ENCODE measurements at places on chromosomes 7 and 10. TPM values are rescaled to one million over a fixed set of nuclear protein-coding genes. Genes with fewer than 3 reads are reported as not detected.
A peak's percentile ranks its signal among the peaks of the same experiment; 100 is the strongest.

- peak overlapping the region; percentile 22 for H3K27ac ChIP-seq
- H3K4me3 ChIP-seq = no peak overlapping the region
- H3K27me3 ChIP-seq = no peaks in the 10 kb centered on the region
- peaks cover 15% of the 10 kb centered on the region for H3K4me1 ChIP-seq
These were observed 34.2 kb downstream of the PARD3 start for GRCh38 chr10:34780818-34781380.

DNA sequence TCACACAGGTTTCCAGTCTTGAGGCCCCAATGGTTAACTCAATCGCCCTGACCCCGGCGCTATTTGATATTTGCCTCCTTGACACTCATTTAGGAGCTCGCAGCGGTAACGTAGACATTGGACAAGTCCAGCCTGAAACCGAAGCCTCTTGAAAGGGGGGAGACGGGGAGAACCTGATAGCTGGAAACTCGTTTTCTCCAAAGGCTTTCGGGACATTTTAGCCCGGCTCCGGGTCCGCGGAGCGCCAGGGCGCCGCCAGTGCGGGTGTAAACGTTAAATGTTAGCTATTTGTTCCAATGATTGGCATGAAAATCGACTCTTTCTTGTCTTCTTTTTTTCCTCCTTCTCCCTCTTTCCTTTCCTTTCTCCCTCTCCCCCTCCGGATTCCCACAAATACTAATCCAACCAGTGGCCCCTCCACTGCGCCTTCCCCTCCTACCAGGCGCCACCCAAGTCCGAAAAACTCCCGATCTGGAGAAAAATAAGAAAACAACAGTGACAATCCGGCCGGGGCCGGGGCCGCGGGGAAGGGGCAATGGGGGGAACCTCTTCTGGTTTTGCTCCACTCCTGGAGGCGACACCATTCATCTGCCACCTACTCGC is 17.2 kb upstream of the GATA3 start:
- DNase-seq = no peak
- H3K4me1 ChIP-seq = no peaks in the 10 kb centered on the region
- no peak overlapping the region for H3K4me3 ChIP-seq
- peak overlapping the region; percentile 48 for H3K27ac ChIP-seq
- no peaks in the 10 kb centered on the region for H3K36me3 ChIP-seq

DNA sequence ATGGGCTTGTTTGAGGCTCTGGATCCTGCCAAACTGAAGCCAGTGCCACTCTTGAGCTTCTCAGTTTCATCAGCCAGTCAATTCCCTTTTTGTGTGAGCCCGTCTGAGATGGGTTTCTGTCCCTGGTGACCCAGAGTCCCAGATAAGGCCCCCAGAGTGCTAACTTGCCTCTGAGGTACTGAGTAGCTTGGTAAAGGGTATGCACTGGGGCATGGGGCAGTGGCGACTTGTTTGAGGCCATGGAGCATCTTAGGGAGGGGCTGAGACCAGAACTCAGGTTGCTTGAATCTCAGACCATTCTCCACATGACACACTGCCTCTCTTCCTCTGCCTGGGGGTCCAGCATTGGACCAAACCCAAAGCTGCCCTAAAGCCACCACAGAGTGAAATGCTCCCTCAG is 35.2 kb upstream of the NANOS1 start:
- no peak for DNase-seq
- H3K27ac ChIP-seq = no peak overlapping the region
- H3K36me3 ChIP-seq = no peaks in the 10 kb centered on the region
- no peaks in the 10 kb centered on the region for H3K27me3 ChIP-seq

GRCh38 chr7:3537210-3537875 is 236.3 kb downstream of the SDK1 start:
- H3K4me3 ChIP-seq = no peak overlapping the region
- no peaks in the 10 kb centered on the region for H3K36me3 ChIP-seq
- no peaks in the 10 kb centered on the region for H3K27me3 ChIP-seq
- no peaks in the 10 kb centered on the region for H3K4me1 ChIP-seq
- peak; percentile 12 for DNase-seq

DNA sequence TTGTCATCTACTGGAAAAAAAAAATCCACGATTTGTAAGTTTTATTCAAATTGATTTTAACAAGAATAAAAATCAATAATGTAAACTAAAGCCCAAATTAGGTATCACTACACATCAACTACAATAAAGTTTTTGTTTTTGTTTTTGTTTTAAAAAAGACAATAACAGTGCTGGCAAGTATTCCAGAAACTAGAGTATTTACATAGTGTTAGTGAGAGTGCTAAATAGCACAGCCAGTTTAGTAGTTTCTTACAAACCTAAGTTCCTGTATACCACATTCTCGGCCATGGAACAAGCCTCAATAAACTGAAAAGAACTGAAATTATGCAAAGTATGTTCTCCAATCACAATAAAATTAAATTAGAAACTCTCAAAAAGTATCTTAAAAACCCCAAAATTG is 8.1 kb downstream of the ARHGAP12 start:
- H3K27me3 ChIP-seq = no peaks in the 10 kb centered on the region
- DNase-seq = no peak
- H3K27ac ChIP-seq = no peak overlapping the region
- H3K4me1 ChIP-seq = no peaks in the 10 kb centered on the region
- no peak overlapping the region for H3K4me3 ChIP-seq
- no peaks in the 10 kb centered on the region for H3K36me3 ChIP-seq

- H3K36me3 ChIP-seq = no peaks in the 10 kb centered on the region
- H3K27ac ChIP-seq = no peak overlapping the region
- H3K4me1 ChIP-seq = no peaks in the 10 kb centered on the region
- no peaks in the 10 kb centered on the region for H3K27me3 ChIP-seq
- no peak for DNase-seq
- H3K4me3 ChIP-seq = no peak overlapping the region
These were observed 229.3 kb upstream of the KLF14 start for GRCh38 chr7:130963339-130963738.

- no peak overlapping the region for H3K27ac ChIP-seq
- H3K27me3 ChIP-seq = no peaks in the 10 kb centered on the region
- H3K36me3 ChIP-seq = no peaks in the 10 kb centered on the region
- H3K4me3 ChIP-seq = no peak overlapping the region
These were observed 362.7 kb downstream of the GLRX3 start for GRCh38 chr10:130498934-130499333.

- peaks cover 11% of the 10 kb centered on the region for H3K4me1 ChIP-seq
- H3K36me3 ChIP-seq = no peaks in the 10 kb centered on the region
- no peak overlapping the region for H3K27ac ChIP-seq
- no peak for DNase-seq
- no peaks in the 10 kb centered on the region for H3K27me3 ChIP-seq
These were observed 269.3 kb downstream of the BICC1 start for GRCh38 chr10:58781873-58782488.

DNA sequence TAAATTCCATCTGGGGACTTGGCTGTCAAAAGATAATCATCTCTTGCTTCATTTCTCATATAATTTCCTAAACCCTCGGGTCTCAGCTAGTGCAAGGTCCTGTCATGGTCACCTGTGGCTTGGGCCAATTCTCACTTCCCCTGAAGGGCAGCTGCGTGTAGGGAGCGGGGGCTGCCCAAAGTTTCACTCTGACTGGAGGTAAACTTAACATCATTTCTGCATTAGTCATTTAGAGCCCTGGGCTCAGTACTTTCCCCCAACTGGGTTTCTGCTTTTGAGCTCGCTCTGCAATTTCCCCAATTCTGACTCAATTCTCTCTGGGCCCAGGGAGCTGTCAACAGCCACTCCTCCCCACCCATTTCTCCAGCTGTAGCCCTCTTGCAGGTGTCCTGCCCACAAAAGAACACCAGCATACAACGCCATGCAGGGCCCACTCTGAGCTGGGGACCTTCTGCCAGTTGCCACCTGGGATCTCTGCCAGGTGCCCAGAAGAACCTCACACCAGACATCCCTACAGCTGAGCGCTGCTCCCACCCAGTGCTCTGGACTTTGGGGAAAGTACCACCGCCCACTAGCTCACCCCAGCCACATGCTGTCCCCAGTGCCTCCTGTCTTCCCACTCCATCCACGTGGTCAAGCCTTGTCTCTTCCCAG is 37.9 kb downstream of the VOPP1 start:
- H3K4me1 ChIP-seq = no peaks in the 10 kb centered on the region
- H3K36me3 ChIP-seq = no peaks in the 10 kb centered on the region
- H3K4me3 ChIP-seq = no peak overlapping the region

- H3K27me3 ChIP-seq = no peaks in the 10 kb centered on the region
- no peak overlapping the region for H3K4me3 ChIP-seq
- H3K4me1 ChIP-seq = peaks cover 17% of the 10 kb centered on the region
- H3K36me3 ChIP-seq = no peaks in the 10 kb centered on the region
- H3K27ac ChIP-seq = no peak overlapping the region
These were observed 21.3 kb upstream of the ANKRD2 start for GRCh38 chr10:97551271-97551670.

GRCh38 chr10:61140765-61141392 is 196.9 kb upstream of the RHOBTB1 start:
- no peaks in the 10 kb centered on the region for H3K27me3 ChIP-seq
- no peak overlapping the region for H3K4me3 ChIP-seq
- no peaks in the 10 kb centered on the region for H3K36me3 ChIP-seq
- no peak for DNase-seq

GRCh38 chr10:119675483-119676170 is 24.4 kb downstream of the BAG3 start:
- no peak overlapping the region for H3K27ac ChIP-seq
- no peak overlapping the region for H3K4me3 ChIP-seq
- peaks cover 2% of the 10 kb centered on the region for H3K36me3 ChIP-seq
- no peak for DNase-seq

DNA sequence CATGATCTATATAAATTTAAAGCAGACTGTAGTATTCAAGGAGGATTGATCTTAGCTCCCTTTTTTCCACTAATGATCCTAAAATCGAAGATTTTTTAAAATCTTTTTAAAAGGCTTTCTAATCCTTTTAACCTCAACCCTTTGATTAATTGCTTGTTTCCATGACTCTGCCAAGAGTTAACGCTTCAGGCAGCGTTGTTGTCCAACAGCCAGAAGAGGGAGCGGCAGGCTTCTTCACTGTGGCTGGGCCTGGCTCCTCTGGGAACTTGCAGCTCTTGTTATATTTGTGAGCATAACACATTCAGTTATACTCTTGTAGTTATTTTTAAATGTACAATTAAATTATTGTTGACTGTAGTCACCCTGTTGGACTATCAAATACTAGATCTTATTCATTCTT is 26.3 kb downstream of the CRCP start:
- no peaks in the 10 kb centered on the region for H3K27me3 ChIP-seq
- no peak overlapping the region for H3K27ac ChIP-seq
- H3K4me1 ChIP-seq = peaks cover 4% of the 10 kb centered on the region
- H3K4me3 ChIP-seq = no peak overlapping the region

- no peak overlapping the region for H3K27ac ChIP-seq
- no peak for DNase-seq
- no peaks in the 10 kb centered on the region for H3K4me1 ChIP-seq
These were observed 303.5 kb upstream of the BMPER start for GRCh38 chr7:33601884-33602283.

- H3K27me3 ChIP-seq = no peaks in the 10 kb centered on the region
- no peak overlapping the region for H3K4me3 ChIP-seq
- H3K4me1 ChIP-seq = no peaks in the 10 kb centered on the region
- H3K27ac ChIP-seq = no peak overlapping the region
- no peaks in the 10 kb centered on the region for H3K36me3 ChIP-seq
These were observed 34.6 kb downstream of the ADAM12 start for GRCh38 chr10:126353666-126354065.

DNA sequence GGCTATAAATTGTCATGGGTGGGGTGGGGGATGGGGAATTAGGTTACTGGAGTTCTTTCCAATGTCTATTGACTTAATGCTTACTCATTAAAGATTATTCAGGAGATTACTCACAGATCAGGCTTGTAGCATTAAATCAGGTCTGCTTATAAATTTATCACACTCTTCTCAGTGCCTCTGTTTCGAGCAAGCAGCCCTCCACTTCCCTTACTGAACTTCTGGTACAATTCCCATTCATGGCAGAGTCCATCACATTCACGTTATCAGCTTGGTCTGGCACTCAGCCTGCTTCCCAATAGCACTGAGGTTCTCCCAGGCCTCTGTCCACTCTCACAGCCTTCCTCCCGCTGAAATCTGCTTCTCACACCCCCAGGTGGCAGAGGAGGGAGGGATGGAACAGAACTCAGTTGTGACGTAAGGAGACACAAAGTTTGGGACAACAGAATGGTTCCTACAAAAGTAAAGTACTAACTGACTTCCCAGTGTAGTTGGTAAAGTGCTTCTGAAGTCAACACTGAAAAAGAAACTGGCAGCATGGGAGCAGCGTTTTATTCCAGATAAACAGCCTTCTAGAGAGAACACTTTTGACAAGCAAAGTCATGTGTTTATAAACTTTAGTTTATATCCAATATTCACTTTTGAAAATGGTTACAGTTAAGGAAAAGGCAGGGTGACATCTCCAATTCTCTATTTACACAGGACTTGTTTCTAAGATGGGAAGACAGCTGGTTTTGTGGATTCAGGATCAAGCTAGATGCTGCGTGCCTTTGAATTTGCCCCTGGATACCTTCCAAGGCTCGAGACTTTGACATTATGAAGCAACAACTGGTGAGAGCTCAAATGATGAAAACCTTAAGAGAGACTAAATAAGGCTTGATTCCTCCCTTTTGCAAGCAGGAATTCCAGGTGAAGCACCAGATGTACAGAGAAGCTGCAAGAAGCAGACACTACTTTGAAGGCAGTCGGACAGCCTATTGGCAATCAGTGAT is 81.4 kb downstream of the ATXN7L1 start:
- no peaks in the 10 kb centered on the region for H3K36me3 ChIP-seq
- H3K27me3 ChIP-seq = no peaks in the 10 kb centered on the region
- H3K27ac ChIP-seq = no peak overlapping the region
- no peak for DNase-seq

- no peak overlapping the region for H3K27ac ChIP-seq
- H3K36me3 ChIP-seq = no peaks in the 10 kb centered on the region
- H3K4me3 ChIP-seq = no peak overlapping the region
- no peaks in the 10 kb centered on the region for H3K4me1 ChIP-seq
- H3K27me3 ChIP-seq = no peaks in the 10 kb centered on the region
These were observed 7.1 kb upstream of the MALSU1 start for GRCh38 chr7:23291957-23292560.

GRCh38 chr10:69958556-69958902 is 94.1 kb upstream of the MACROH2A2 start:
- no peak overlapping the region for H3K27ac ChIP-seq
- H3K4me3 ChIP-seq = no peak overlapping the region
- no peaks in the 10 kb centered on the region for H3K4me1 ChIP-seq
- no peaks in the 10 kb centered on the region for H3K36me3 ChIP-seq

- peaks cover 5% of the 10 kb centered on the region for H3K36me3 ChIP-seq
- no peak for DNase-seq
- no peak overlapping the region for H3K27ac ChIP-seq
These were observed 39.2 kb downstream of the SAMD8 start for GRCh38 chr10:75150656-75151055.

GRCh38 chr7:36132012-36132411 is 21.0 kb upstream of the EEPD1 start:
- peak; percentile 26 for DNase-seq
- no peaks in the 10 kb centered on the region for H3K4me1 ChIP-seq
- H3K4me3 ChIP-seq = no peak overlapping the region
- H3K27ac ChIP-seq = no peak overlapping the region
- H3K36me3 ChIP-seq = no peaks in the 10 kb centered on the region

- no peak for DNase-seq
- H3K27ac ChIP-seq = no peak overlapping the region
- H3K4me1 ChIP-seq = no peaks in the 10 kb centered on the region
- H3K4me3 ChIP-seq = no peak overlapping the region
- no peaks in the 10 kb centered on the region for H3K36me3 ChIP-seq
- no peaks in the 10 kb centered on the region for H3K27me3 ChIP-seq
These were observed 59.4 kb downstream of the USP6NL start for GRCh38 chr10:11551916-11552602.

- no peak overlapping the region for H3K4me3 ChIP-seq
- H3K36me3 ChIP-seq = no peaks in the 10 kb centered on the region
- no peak for DNase-seq
- H3K27me3 ChIP-seq = no peaks in the 10 kb centered on the region
These were observed 201.0 kb upstream of the LYZL2 start for GRCh38 chr10:30830315-30831230.

MPP7 gene
- 11.6 TPM for total RNA-seq

LIPF gene
- total RNA-seq = not detected

FAM241B gene
- 7.6 TPM for total RNA-seq

ABCB8 gene
- total RNA-seq = 36.0 TPM

PAX4 gene
- not detected for total RNA-seq

KCP gene
- 44.6 TPM for total RNA-seq

MARCHF5 gene
- total RNA-seq = 36.1 TPM

Measured in kidney (tissue), 22 donors.